Naive B cell (primary cell): ENCODE measurements at places on chromosomes 2 and 18. TPM values are rescaled to one million over a fixed set of nuclear protein-coding genes. Genes with fewer than 3 reads are reported as not detected.
A peak's percentile ranks its signal among the peaks of the same experiment; 100 is the strongest.

DNA sequence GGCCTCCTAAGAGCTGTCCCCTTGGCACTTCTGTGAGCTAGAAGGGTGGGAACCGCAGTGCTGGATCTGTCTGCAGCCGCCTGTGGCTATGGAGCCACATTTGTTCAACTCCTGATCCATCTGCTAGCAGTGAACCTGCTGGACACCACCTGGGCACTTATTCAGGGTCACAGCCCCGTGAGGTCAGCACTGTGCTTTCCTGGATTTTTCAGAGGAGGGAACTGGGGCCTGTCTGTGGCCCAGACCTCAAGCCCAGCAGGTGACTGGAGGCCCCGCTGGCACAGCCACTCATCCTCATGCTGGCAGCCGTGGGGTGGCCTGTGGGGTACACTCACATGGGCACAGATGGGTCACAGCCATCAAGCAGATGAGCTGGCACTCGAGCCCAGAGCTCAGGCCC, 155.3 kb downstream of the TFCP2L1 start:
- no peak for DNase-seq

DNA sequence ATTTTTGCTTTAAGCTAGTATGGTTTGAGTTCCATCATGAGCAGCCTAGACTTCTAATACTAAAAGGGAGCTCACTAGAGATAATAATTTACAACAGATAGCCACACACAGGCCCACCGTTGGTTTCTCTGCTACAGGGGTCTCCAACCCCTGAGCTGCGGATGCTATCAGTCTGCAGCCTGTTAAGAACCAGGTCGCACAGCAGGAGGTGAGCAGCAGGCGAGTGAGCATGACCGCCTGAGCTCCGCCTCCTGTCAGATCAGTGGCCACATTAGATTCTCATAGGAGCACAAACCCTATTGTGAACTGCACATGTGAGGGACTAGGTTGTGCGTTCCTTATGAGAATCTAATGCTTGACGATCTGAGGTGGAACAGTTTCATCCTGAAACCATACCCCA, 150.6 kb downstream of the HRH4 start:
- DNase-seq: no peak

- no peak for DNase-seq
These were observed 136.9 kb downstream of the MYO3B start for GRCh38 chr2:170314744-170315447.

- no peak for DNase-seq
These were observed 167.9 kb downstream of the IRS1 start for GRCh38 chr2:226631671-226632070.

GRCh38 chr2:215019521-215020145, 118.8 kb downstream of the ABCA12 start:
- DNase-seq: no peak

GRCh38 chr18:52715991-52716390, 376.0 kb downstream of the DCC start:
- no peak for DNase-seq

- DNase-seq: no peak
These were observed 672.2 kb upstream of the ACVR2A start for GRCh38 chr2:147172493-147173188.

- no peak for DNase-seq
These were observed 149.2 kb downstream of the TWIST2 start for GRCh38 chr2:238997137-238997390.

- no peak for DNase-seq
These were observed 19.8 kb downstream of the RNU2-63P start for GRCh38 chr2:87996570-87996969.

GRCh38 chr18:68376926-68377325, 338.0 kb downstream of the TMX3 start:
- DNase-seq: no peak

GRCh38 chr2:242098034-242098433, 228.5 kb downstream of the RTP5 start:
- no peak for DNase-seq

DNA sequence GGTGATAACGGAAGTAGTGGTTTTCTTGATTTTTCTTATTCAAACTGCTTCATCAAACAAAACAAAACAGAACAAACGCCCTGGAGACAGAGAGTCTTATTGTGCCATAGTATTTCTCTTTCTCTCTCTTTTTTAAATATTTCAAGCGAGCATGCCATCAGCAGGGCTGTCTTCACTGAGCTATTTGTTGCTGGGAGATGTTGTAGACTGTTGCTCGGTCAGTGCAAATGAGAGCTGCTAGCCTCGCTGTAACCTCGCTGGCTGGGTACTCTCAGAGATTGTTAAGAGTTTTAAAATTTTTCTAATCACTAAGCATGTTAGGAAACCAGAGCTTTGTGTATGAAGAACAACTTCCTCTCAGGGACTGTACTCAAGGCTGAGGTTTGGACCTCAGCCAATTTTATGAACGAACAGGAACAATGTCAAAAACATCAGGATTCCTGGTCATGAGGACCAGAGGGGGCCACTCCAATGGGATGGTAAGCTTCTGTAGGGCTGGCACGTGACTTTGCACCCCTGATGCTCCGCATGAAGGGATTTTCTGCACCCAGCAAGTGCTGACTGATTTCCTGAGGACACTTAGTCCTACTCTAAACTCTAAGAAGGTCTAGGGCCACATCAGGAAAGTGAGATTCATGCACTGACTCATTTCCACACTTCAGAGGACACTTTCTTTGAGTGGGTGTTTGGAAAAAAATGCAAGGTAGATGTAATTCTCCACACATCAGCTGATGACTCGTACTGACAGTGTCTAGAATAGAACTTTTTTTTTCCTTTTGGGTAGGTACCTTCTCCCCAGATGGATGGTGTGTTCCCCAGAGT, 59.8 kb upstream of the IL1R1 start:
- DNase-seq: peak; percentile 16

DNA sequence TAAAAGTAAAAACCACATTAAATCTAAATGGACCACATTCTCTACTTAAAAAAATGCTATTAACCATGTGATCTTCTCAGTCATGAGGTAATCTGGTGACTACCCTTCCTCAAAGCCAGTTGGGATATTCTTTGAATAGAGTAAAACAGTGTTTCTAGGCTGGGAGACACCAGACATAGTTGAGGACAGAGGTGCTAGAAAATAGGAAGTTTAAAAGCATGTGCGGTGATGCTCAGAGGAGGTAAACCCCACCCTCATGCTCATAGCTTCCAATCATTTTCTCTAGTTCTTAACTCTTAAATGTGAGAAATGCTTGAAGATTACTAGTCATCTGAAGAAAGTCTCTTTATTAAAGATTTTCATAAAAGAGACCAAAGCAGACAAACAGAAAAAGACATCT, 30.7 kb upstream of the ELAC1 start:
- DNase-seq: no peak

DNA sequence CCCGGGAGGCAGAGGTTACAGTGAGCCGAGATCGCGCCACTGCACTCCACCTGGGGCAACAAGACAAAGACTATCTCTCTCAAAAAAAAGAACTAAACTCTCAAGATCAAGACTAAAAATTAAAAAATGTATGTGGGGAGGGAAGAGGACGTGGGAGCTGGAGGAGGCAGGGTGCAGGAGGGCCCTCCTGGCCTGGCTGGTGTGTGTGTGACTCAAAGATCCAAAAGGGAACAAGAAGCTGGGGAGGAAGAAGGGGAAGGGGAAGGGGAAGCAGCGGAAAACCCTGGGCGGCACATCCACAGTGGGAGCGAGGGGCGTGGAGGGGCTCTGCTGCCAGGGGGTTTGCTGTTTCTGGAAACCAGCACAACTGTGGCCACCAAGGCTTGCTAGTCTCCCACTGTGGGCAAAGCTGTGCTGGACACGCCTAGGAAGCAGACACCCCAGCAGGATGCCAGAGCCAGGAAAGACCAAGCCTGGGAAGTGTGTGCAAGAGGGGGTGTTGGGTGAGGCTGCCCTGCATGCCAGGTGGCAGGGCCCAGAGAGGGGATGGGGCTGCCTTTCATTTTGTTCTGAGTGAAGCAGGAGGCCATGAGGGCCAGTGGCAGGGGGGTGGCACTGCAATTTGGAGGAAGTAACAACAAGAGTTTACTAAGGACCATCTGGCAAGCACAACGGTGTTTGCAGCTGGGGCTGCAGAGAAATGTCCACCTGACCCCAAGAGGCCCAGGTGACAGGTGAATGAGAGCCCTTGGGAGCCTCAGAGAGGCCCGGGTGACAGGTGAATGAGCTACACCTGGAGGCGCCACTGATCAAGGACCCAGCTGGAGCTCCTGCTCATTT, 44.5 kb downstream of the ANO7 start:
- no peak for DNase-seq

DNA sequence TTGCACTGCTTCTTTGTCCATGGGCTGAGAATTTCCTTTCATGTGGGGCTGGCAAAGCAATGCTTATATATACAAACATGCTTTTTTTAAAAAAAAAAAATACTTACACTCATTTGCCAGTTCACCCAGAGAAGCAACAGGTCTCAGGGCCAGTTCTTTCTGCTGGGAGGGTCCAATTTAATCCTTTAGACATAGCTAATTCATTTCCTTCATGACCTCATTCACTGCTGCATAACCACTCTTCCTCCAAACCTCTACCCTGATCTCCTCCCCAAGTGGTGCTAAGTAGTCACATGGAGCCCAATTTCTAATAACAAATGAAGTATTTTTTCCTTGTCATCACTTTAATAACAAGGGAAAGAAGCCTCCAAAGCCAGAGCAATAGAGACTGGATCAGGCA, 17.1 kb upstream of the TMEM178A start:
- no peak for DNase-seq

- no peak for DNase-seq
These were observed 78.0 kb upstream of the RPL31 start for GRCh38 chr2:100924122-100924519.

DNA sequence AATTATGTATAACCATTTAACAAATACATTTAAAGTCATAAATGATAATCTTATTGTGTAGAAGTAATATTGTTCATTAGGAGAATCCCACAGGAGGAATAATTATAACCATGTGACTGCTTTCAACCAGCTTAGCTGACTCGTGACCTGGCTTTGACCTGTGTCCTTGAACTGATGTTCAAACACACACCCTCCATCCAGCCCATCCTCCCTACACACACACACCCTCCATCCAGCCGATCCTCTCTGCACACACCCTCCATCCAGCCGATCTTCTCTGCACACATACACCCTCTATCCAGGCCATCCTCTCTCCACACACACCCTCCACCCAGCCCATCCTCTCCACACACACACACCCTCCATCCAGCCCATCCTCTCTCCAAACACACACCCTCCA, 83.5 kb downstream of the EIPR1 start:
- no peak for DNase-seq

DNA sequence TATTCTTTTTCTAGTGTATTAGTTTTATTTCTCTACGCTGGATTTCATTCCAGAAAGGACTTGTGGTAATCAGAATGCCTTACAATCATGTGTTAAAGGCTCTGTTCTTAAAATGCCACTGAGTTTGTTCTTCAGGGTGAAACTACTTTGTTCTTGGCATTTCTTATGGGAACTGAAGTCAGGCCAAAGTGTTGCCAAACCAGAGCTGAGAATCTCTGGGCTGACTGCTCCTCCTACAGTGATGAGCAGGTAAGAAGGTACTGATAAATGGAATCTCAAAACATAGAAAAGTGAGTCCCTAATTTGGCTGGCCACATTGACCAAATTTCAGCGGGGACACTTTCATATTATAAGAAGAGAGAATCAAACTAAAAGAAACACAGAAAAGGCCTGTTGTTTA, 55.1 kb upstream of the ZNF397 start:
- DNase-seq: no peak

Gene IFT172
- polyA plus RNA-seq: 3.8 TPM

Gene SNORC
- polyA plus RNA-seq: not detected

Gene LOXHD1
- polyA plus RNA-seq: not detected

Gene HOXD1
- not detected for polyA plus RNA-seq
